Activated CD8-positive, alpha-beta memory T cell treated with anti-CD3 and anti-CD28 coated beads for 24 hours (primary cell): ENCODE measurements at places on chromosomes 6 and 20.

DNA sequence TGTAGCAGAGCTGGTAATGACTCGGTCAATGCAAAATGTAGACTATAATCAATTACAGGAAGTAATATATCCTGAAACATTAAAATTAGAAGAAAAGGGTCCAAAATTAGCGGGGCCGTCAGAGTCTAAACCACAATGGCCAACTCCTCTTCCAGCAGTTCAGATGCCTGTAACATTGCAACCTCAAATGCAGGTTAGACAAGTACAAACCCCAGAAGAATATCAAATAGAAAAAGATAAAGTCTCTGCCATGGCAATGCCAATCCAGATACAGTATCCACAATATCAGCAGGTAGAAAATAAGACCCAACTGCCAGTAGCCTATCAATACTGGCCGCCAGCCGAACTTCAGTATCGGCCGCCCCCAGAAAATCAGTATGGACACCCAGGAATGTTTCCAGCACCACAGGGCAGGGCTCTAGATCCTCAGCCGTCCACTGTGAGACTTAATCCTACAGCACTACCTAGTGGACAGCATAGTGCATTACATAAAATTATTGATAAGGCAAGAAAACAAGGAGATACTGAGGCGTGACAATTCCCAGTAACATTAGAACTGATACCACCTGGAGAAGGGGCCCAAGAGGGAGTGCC is 158.4 kb downstream of the GPX5 start:
- no peak for DNase-seq

- no peak for DNase-seq
These were observed 242.4 kb downstream of the ALDH8A1 start for GRCh38 chr6:134707342-134708031.

- DNase-seq: no peak
These were observed 280.0 kb upstream of the SPTLC3 start for GRCh38 chr20:12728782-12729181.

DNA sequence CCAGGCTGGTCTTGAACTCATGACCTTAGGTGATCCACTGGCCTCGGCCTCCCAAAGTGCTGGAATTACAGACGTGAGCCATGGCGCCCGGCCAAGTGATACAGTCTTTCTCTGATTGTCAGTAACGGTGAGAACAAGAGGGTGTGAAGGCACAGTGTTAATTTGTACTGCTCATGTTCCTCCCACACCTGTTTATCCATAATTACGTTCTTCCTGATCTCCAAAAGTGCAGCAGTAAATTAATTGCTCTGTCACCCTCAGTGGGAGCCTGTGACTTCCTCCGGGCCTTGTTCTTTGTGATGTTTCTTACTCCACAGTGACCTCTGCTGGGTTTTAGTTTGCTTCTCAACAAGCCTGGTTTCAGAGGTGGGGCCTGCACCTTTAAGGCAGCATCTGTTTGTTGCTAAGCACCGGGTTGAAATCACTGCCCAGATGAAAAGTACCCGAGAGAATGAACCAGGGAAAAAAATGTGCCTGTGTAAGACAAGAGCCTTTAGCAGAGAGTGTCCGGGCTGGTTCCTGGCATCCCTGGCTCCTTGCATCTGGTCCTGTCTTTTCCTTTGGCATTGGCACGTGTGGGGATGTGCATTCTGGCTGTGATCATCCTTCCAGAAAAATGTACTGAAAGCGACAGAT is 89.1 kb upstream of the CLDN20 start:
- peak; percentile 74 for DNase-seq

DNA sequence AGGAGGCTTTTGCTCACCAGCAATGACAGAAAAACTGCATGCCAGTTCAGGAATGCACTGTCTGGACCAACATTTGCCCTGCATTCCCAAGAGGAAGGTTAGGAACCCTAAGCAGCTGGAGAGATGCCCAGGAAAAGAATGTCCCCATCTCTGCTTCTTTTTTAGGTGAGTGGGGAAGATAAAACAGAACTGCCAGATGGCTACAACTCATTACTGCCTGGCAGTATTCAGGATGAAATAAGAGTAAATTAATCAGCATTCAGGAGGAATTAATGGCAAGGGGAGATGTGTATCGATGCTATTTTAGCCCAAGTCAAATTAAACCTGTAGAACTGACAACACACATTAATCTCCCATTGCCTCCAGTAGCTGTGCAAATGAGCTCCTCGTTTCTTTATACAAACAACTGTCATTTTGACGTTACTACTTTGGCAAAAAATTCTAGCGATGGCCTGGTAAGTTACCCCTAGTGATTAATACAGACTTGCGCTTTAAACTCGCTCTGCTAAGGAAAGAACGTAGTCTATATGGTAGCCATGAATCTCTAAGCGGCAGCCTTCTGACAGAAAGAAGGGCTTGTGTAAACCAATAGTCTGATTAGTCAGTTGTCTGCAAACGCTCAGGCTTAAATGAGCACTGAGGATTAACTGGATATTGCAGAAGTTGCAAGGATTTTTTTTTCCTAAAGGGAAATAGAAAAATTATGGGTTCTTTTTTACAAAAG is 16.7 kb upstream of the SMLR1 start:
- no peak for DNase-seq

DNA sequence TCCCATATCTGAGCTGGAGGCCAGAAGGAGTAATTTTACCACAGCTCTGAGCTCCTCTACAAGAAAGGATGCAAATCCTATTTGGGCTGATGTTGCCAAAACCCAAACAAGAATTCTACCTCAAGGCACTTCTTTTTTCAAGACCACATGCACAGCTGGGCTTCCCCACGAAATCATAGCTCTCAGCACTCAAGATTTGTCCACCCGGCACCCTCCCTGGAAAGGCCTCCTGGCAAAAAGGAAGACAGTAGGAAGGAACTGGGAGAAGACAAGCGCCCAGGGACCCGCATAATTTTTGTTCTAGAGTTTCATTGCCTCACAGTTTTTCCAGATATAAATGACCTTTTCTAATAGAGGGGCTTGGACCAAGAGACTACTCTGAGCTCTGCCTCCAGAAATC is 90.5 kb downstream of the BANF2 start:
- no peak for DNase-seq

DNA sequence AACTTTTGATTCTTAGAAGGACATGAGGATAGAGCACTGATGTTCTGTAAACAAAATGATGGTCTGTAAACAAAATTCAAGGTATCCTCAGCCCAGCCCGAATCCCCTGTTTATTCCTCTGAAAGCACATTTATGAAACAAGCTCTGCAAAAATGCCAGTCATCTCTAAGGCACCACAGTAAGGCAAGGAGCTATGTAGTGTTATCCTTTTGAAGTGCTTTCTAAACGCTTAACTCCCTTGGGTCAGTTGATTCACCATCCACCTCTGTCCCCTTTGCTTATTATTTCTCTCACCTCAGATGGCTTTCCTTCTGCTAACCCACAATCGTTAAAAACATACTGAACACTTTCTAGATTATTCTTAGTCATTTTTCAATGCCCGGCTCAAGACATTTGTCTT is 93.8 kb downstream of the ATXN1 start:
- DNase-seq: no peak

- no peak for DNase-seq
These were observed 28.6 kb upstream of the GTSF1L start for GRCh38 chr20:43755390-43755789.

- no peak for DNase-seq
These were observed 59.7 kb downstream of the BTBD9 start for GRCh38 chr6:38580030-38580429.

DNA sequence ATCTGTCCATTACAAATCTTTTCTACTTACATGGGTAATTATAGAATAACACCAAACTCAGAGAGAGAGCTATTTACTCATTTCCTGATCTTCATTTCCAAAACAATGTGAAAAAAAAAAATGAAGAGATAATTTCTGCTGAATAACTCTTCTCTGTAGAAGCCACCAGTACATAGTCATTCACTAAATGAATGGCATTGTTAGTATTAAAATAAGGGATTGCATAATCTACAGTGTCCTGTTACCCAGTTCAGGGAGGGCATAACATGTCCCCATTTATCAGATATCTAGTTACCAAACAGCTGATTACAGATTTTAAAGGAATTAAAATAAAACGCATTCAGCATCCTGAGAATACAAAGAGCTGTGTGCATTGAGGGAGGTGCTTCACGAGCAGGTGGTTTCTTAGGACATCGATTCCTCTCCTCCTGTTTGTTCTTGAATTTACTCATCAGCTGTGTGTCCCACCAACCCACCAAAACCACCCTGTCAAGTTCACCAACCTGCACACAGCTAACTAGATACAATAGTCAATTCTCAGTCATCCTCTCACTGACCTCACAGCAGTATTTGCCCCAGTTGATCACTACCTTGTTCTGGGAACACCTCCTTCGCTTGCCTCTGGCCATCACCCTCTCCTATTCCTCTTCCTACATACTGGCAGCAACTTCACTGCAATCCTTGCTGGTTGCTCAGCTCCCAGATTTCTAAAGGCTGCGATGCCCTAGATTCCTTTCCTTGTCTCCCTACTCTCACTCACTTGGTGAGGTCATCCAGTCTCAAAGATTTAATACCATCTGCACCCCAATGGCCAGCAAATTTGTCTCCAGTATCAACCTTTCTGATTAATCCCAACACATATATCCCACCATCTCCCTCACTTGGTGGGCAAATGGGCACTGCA is 18.7 kb downstream of the CNKSR3 start:
- DNase-seq: no peak

GRCh38 chr6:135920689-135921088 is 69.2 kb downstream of the PDE7B start:
- no peak for DNase-seq

DNA sequence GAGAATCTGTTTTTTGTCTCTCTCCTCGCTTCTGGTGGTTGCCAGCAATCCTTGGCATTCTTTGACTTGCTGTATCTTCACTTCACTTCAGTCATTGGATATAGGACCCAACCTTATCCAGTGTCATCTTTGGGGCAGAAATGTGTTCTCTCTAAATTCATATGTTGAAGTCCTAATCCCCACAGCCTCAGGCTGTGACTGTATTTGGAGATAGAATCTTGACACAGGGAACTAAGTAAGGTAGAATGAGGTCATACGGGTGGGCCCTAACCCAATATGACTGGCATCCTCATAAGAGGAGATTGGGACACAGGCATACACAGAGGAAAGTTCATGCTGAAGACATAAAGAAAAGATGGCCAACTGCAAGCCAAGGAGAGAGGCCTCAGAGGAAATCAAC is 51.9 kb upstream of the TPD52L1 start:
- DNase-seq: no peak

GRCh38 chr6:83514466-83514865 is 2.1 kb downstream of the PRSS35 start:
- no peak for DNase-seq

- no peak for DNase-seq
These were observed 17.8 kb downstream of the SS18L1 start for GRCh38 chr20:62161347-62161746.

GRCh38 chr6:8574749-8575468 is 139.6 kb upstream of the SLC35B3 start:
- no peak for DNase-seq

DNA sequence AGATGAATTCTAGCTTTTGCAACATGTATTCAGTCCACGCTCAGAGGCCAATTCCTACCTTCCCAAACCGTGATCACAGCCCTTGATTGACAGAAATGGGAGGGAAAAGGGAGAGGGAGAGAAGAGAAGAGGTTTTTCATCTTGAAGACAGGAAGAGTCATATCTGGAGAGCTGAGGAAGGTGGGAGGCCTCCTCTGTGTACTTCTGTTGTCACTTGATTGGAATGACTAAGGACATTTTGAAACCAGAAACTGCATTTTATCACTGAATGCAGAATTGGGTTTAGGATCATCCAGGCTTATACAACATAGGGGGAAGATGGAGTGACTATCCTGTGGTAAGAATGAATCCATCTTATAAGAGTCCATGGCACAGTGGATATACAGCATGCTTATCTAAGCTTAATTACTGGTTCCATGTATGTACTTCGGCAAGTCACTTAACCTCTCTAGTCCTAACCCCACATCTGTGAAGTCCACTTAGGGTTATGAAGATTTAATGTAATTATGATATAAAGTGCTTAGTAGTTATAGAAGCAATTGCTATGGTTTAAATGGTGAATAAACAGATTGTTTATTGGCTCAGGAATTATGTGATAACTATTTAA is 144.0 kb downstream of the BCKDHB start:
- no peak for DNase-seq

- no peak for DNase-seq
These were observed 163.9 kb downstream of the SCP2D1 start for GRCh38 chr20:18977441-18977840.

DNA sequence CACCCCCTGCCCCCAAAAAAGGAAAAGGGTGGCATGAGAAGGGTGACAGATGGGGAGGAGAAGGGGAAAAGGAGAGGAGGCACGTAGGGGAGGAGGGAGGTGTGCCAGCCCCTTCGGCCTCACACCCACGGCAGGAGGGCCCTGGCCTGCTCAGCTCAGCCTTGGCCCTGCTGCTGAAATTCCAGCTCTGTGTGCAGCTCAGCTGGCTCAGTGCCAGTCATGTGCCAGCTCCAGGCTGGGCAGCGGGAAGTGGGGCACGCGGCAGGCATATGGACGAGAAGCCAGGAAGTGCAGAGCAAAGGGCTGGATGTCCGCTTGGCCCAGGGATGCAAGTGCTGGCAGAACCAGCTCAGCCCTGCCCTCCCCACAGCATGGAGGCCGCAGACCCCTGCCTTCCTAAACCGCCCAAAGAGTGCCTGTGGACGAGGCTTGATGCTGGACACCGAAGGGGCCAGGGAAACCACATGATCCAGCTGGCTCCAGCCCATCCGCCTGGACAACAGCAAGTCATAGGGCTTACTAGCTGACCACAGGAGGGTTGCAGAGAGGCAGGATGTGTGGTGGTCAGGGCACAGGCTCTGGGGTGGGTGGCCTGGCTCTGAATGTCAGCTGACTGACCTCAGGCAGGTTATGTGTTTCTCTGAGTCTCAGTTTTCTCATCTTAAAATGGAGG is 60.2 kb downstream of the NOL4L start:
- no peak for DNase-seq
